ENCODE measurements at places on chromosomes 12 and 14.

DNA sequence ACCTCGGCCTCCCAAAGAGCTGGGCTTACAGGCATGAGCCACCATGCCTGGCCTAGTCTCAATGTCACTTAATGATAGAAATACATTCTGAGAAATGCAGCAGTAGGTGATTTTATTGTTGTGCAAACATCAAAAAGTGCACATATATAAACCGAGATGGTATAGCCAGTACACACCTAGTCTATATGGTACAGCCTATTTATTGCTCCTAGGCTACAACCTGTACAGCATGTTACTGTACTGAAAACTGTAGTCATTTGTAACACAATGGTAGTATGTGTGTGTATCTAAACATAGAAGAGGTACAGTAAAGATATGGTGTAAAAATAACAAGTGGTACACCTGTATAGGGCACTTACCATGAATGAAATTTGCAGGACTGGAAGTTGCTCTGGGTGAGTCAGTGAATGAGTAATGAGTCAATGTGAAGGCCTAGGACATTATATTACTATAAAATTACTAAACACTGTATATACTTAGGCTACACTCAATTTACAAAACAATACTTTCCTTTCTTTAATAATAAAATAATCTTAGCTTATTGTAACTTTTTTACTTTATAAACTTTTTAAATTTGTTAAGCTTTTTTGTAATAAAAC lies 166.7 kb upstream of the SYT1 start:
- no peak for DNase-seq

DNA sequence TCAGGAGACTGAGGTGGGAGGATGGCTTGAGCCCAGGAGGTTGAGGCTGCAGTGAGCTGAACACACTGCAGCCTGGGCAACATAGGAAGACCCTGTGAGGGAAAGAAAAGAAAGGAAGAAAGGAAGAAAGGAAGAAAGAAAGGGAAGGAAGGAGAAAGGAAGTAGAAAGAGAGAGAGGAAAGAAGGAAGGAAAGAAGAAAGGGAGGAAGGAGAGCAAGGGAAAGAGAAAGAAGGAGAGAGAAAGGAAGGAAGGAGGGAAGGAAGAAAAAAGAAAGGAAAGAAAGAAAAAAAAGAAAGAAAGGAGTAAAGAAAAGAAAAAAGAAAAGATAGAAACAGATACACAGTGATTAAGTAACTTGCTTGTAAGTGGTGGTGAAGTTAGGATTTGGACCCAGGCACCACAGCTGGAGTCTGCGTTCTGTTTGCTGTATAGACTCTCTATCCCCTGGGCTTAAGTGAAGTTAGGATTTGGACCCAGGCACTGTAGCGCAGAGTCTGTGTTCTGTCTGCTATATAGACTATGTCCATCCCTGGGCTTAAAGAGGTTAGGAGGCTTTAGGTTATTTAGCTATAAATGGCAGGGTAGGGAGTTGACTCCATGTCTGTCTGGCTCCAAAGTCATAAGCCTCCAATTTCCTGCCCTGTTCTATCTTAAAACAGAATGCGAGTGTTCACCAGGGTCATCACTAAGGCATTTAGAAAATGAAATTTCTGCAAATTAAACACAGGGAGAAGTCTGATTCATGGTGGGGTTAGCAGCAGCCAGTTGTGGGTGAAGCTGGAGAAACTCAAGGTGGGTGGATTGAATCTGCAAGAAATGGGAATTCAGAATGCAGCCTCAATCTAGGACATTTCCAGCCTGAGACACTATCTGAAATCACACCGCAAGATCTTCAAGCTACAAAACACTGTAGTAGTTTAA lies 13.3 kb upstream of the C12orf75 start:
- DNase-seq, result no peak

GRCh38 chr14:22296088-22296487 lies 292.9 kb downstream of the DAD1 start:
- no peak for DNase-seq

DNA sequence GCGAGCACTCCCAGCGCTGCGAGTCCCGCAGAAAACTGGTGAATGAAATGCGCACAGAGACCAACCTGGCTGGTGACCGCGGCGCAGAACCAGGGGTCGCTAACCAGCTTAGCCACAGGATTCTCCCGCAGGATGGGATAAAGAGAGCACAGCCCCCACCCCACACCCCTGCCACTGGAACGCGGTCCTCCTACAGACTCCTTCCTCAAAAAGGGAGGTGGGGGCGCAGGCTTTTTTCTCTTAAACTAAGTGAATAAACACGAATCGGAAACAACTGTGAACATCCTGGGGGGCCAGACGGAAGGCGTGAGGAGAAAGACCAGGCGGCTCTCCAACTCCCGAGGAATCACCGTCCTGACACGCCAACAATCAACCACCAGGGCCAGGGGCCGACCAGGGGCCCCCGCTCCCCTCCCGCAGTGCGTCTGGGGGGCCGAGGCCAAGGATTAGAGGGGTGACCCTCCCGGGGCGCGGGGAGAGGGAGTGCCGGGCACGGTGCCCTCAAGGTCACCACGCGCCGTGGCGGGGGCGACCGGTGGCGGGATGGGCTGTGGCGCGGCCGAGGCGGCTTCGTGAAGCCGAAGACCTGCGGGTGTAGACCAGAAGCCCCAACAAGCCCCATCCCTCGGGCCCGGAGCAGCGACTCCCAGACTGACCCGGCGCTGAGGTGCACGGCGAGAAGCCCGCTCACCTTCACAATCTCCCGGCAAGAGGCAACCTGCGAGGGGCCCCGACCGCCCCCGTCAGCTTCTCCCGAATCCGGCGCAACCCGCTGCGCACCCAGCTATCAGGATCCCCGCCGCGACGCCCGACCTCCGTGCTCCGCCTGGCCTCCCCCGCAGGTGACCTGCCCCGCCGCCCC lies 704 bp downstream of the ATP2B1 start:
- DNase-seq, result peak; percentile 38

DNA sequence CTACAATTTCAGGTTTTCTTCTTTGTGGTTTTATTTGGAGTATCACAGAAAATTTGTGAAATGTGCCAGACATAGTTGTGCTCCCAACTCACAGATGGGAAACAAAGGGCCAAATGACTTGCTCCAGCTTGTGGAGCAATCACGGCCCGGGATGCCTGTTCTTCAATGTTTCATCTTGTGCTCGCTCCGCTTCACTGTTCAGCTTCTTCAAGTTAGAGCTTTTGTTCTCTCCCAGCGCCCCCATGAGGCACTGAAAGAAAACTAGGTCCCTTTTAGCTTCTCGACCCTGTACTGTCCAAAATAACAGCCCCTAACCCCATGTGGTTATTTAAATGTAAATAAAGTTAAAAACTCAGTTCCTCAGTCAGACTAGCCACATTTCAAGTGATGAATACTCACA lies 187.9 kb upstream of the STXBP6 start:
- DNase-seq, result no peak

DNA sequence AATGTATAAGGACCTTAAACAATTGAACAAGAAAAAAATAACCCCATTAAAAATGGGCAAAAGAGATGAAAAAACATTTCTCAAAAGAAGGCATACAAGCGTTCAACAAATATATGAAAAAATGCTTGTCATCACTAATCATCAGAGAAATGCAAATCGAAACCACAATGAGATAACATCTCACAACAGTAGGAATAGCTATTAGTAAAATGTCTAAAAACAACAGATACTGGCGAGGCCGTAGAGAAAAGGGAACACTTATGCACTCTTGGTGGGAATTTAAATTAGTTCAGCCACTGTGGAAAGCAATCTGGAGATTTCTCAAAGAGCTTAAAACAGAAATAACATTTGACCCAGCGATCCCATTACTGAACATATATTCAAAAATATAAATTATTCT lies 769.8 kb upstream of the MGAT4C start:
- DNase-seq, result no peak

DNA sequence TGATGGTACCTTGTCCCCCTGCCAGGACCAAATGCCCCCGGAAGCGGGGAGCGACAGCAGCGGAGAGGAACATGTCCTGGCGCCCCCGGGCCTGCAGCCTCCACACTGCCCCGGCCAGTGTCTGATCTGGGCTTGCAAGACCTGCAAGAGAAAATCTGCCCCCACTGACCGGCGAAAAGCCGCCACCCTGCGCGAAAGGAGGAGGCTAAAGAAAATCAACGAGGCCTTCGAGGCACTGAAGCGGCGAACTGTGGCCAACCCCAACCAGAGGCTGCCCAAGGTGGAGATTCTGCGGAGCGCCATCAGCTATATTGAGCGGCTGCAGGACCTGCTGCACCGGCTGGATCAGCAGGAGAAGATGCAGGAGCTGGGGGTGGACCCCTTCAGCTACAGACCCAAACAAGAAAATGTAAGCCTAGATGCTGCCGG lies 410 bp downstream of the MYF6 start:
- no peak for DNase-seq

GRCh38 chr12:109961201-109961600 lies 35.0 kb downstream of the GIT2 start:
- no peak for DNase-seq

DNA sequence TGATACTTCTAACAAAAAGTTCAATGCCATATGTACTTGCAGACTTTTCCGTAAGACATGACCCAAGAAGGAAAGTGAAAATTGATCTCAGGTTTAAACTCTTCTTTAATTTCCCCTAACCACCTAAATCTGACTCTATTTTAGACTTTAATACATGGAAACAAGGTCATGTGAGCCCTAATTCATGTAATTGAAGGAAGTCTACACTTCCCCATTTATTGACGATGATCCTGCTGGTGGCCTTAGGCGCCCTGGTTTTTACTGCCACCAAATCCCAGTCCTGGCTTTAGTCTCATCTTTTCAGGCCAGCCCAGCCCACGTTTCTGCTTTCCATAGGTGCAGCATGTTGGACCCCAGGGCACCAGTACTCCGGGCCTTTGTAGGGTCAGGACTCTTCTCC lies 157.9 kb downstream of the PELI2 start:
- DNase-seq, result no peak

DNA sequence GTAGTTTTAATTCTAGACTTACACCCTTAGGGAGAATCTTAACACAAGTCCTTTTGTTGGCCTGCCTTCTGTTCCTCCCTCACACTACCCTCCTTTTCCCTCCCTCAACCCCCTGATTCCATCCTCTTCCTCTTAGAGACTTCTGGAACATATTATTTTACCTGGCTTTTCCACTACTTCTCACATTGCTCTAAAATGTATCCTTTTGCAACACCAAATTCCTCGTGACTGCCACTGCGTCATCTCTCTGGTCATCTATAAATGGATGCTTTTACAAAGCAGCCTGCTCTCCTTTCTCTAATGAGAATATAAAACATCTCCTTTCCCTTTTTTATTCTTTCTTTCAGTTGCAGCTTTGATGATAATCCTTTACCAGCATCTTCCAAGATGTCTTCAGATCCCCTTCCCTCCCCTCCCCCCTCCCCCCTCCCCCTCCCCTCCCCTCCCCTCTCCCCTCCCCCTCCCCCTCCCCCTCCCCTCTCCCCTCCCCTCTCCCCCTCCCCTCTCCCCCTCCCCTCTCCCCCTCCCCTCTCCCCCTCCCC lies 93.6 kb downstream of the DIP2B start:
- DNase-seq, result no peak

GRCh38 chr14:69092840-69093422 lies 60.0 kb downstream of the DCAF5 start:
- DNase-seq, result no peak

DNA sequence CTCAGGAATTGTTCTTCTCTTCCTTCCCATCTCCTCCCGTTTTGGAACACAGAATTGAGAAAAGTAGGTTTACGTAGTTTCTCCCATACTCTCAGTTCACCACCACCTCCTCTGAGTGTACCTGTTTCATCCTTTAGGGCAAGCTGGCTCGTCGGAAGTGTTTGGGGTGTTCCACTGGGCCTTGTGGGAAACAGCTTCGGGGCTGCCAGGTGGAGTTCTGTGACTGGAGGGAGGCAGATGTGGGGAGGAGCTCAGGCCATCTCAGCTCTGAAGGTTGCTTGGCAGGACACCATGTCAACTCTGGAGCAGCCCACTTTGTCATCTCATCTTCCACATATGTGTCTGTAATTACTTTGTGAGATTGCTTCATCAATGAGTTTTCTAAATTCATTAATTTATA lies 53.5 kb upstream of the RD3L start:
- DNase-seq, result no peak

DNA sequence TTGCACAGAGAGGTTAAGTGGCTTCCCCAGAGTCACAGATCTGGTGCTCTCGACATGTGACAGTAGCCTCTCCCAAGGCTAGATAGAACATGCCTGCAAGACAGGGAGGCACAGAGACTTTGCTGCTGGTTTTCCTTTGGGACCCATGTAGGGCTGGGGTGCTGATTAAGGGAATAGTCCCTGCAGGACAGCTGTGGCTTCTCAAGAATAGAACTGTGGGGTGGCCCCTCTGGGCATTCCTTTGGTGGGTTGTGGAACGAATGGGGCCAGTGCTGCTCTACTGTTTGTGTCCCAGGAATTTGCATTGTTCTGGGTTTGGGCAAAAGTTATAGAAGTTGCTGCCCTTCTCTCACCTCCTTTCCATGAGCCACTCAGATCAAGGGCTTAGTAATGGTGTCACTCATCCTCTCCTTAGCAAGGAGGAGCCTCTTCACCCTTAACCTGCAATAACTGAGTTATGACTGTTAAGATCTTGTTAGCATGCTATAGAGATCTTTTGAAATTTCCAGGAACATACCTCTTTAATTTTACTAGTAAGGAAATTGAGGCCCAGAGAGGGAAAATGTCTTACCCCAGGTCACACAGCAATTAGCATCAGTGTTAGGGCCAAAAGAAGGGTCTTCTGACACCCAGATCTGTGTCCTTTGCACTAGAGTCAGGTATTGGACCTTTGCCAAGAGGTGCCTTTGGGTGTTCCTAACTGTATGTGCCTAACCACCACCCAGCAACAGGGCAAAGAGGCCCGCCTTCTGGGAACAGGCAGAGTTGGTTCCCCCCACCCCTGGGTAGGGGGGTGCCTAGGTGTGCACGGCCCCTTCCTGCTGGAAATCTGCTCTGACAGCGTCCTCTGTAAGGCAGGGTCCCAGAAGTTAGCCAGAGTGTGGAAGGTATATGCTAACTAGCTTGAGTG lies 31.4 kb downstream of the CD9 start:
- no peak for DNase-seq

- no peak for DNase-seq
Observed at GRCh38 chr12:47967461-47968321, 4.3 kb downstream of the TMEM106C start.

GRCh38 chr12:129631316-129631715 lies 272.5 kb downstream of the TMEM132D start:
- DNase-seq, result no peak

DNA sequence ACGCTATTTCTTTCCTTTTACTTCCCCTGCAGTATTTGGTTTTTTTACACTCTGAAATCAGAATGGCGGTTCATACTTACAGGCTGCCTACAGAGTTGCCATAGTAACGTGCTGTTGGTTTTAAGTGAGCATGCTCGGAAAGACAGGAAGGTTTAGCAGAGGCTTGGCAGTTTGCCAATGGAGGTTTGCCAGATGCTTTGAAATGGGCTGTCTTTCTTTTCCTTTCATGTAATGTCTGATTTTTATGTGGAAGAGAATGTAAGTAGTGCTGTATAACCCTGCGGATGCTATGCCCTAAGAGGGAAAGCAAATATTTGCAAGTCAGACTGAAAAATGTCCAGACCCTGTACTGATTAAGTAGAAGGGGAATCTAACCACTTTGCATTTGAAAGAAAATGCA lies 32.8 kb downstream of the ARID4A start:
- DNase-seq, result peak; percentile 89

Data from activated CD4-positive, alpha-beta T cell treated with anti-CD3 and anti-CD28 coated beads, Interleukin-2, amount 50 U/mL, for 1 hour (primary cell).